ENCODE measurements at places on chromosomes 3 and 15.

DNA sequence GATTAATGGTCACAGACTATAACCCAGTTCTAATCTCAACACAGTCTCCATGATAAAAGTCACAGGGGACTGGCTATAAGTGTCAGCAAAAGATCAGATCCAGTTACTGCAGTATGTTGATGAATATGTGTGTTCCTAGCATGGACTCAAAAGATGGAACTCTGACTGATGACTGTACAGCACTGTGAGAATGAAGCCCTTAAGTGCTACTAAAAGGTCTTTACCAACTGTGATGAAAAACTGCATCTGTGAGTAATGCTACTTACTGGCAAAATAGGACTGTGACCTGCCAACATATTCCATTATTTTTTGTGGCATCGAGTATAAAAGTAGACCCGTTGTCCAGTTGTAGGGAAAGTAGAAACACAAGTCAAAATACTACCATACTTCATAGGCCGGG is 284.2 kb downstream of the ROBO2 start:
- no peak for DNase-seq

DNA sequence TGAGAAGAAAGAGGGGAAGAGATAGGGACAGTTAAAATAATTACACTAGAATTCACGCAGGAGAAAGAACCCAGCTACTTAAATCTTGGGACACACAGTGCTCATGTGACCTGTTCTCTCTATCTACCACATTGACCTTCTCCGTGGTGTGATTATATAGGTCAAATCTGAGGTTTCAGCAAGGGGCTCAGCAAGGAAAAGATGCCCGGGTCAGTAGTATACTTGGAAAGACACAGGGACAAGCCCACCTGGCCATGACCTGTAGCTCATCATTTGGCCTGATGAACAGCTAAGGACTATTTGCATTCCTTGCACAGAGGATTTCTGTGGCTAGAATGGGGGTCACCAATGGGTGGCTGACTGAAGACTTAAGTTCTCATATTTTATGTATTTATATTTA is 71.9 kb downstream of the SSR3 start:
- no peak for DNase-seq

GRCh38 chr3:99250272-99250671 is 348.8 kb upstream of the DCBLD2 start:
- no peak for DNase-seq

GRCh38 chr3:10322352-10322710 is 1.4 kb upstream of the SEC13 start:
- no peak for DNase-seq

- DNase-seq, result no peak
Observed at GRCh38 chr3:178540184-178540583, 3.9 kb downstream of the KCNMB2 start.

DNA sequence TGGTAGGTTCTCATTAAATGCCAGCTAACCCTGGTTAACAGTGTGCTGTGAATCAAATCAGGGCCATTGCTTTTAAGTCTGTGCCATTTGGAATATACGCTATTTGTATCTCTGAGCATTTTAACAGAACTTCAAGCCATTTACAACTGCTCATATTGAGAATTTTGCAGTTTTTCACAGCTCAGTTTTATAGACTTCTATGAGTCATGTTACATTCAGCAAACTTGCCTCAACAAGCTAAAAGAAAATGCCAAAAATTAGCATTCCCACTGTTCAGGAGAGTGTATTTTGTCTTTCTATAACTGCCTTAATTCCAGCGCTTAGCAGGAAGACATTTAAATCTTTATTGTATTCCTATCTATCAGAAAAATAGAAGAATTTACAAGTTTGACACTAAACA is 196.4 kb downstream of the GBE1 start:
- no peak for DNase-seq

- no peak for DNase-seq
Observed at GRCh38 chr3:109926376-109926775, 589.0 kb upstream of the DPPA4 start.

DNA sequence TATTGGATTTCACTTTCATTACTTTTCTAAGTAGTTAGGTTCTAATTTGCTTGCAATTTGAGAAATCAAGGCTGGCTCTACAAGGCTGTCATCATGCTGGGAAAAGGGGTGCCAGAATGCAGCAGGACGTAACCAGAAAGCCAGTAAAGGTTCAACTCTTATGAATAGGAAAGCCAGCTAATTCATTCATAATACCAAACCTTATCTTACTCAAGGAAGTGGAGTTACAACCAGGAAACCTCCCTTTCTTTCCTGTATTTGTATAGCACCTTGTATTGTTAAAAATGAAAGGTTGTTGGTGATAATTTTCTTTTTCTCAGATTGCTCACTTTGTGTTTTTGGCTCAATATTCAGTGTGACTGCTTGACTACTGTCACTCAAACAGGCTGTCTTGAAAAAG is 109.4 kb downstream of the FILIP1L start:
- DNase-seq, result no peak

DNA sequence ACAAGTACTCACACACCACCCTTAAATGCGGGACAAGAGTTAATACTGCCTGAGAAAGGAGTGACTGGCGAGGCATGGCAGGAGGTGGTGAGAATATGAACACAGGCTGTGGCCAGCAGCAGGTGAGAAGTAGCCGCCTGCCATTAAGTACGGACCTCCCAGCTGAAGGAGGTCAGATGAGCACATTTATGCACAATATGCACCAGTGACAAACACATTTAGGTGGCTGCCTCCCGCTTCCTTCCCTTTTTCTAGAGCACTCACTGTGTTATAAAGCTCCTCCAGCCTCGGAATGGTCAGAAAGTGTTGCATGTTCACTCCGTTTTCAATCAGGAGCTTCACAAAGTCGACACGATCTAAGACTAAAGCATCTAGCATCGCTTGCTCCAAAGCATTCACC is 52.4 kb downstream of the TRPM1 start:
- no peak for DNase-seq

DNA sequence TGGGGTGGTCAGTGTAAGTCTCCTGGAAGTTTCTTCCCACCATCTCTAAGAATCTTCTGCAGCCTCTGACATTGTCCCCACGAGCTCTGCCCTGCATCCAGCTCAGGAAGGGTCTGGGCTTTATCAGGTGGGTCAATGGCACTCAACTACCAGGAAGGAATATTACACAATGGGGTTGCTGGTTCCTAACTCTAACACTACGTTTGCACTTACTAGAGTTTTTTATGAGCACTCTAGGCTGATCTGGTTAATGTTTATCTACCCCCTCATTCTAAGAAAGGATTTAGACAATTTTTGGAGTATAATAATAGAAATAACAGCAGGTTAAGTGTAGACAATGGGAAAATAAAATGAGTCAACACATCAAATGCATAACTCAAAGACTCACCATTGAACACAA is 411.1 kb upstream of the RGMA start:
- no peak for DNase-seq

- no peak for DNase-seq
Observed at GRCh38 chr15:96306321-96306720, 24.2 kb upstream of the NR2F2 start.

GRCh38 chr3:113885050-113885449 is 46.5 kb downstream of the GRAMD1C start:
- DNase-seq, result no peak

DNA sequence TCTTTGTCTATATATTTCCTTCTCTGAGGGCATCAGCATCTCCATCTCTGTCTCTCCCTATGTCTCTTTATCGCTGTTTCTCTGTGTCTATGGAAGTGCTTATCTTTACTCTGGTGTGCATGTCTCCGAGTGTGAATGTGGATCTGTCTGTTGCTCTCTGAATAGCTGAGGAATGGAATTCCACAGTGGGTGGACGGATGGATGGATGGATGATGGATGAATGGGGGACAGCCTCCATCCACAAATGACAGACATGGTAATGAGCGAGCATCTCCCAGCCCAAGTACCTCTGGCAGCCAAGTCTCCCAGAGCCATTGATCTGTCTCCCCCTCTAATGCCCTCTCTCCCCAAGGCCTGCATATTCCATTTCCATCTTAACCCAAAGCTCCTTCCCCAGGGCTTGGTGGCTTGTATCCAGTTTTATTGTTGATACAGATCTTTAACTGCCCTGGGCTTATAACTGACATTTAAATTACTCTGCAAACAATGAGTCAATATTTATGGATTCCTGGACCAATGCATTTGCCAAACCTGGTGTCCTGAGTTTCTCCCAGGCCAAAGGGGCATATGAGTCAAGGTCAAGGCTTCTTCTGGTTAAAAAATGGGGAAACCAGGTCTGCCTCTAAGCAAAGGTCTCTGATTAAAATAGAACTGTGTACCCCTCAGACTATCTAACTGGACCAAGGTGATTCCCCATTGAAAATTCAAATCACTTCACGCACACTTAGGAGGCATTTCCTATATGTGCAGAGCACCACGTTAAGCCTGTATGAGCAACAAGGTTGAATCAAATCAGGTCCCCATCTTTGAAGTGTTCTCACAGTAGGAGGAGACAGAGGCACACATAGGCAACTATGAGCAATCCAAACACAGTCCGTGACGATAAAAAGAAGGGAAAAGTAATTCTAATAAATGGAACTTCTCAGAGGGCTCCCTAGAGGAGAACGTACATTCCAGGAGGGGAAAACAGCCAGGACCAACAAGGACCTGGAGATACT is 109.9 kb downstream of the TLE3 start:
- DNase-seq, result no peak

DNA sequence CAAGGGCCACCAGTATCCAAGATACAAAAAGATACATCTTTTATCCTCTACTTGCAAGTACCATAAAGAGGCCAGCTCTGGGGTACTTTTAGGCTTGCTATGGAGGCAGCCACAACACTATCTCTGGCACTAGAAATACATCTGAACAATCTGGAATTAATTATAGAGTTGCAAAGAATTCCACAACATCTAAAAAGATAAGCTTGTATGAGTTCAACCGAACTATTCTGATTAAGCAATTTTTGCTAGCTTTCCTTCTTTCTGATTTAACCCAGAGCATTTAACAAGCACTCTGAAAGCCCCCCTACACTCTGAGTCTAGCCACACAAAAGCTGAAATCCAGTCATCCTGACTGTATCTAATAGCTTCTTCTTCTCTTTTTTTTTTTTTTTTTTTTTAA is 95.4 kb downstream of the FRMD5 start:
- DNase-seq, result no peak

- DNase-seq, result no peak
Observed at GRCh38 chr3:179666436-179667035, 13.7 kb downstream of the USP13 start.

GRCh38 chr15:91885714-91886270 is 32.3 kb downstream of the SLCO3A1 start:
- no peak for DNase-seq

- no peak for DNase-seq
Observed at GRCh38 chr3:195708626-195709481, 11.9 kb upstream of the MUC20 start.

DNA sequence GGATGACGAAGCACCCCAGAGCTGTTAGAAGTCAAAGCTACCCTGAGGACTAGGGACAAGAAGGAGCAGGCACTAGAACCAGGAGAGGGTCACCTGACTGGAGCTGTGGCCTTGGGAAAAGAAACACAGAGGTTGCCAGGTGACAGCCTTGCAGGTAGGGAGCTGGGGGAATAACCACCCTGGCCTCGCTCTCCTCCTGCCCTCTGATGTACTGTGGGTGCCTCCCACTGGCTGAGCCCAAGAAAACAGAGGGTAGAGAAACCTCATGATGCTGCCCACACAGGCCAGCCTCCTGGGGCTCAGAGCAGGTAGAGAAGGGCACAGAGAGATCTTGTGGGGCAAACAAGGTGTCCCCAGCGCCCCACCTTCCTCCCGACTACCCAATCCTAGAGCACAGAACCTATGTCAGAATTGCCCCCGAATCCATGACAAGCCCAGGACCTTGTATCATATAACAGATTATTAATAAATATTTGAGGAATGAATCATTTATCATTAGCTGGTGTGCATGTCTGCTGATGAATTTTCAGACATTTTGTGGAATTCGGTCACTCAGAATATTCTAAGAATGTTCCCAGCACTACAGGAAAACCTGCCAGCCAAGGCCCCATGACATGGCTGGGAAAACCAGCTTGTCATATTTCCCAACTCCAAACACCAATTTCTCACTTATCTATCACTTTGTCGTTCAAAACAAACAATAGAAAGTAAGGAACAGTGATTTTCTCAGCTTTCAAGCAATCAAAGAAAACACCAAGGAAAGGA is 59.8 kb upstream of the MEX3B start:
- DNase-seq, result no peak

GRCh38 chr3:122612696-122613095 is 35.2 kb downstream of the PARP15 start:
- DNase-seq, result no peak

DNA sequence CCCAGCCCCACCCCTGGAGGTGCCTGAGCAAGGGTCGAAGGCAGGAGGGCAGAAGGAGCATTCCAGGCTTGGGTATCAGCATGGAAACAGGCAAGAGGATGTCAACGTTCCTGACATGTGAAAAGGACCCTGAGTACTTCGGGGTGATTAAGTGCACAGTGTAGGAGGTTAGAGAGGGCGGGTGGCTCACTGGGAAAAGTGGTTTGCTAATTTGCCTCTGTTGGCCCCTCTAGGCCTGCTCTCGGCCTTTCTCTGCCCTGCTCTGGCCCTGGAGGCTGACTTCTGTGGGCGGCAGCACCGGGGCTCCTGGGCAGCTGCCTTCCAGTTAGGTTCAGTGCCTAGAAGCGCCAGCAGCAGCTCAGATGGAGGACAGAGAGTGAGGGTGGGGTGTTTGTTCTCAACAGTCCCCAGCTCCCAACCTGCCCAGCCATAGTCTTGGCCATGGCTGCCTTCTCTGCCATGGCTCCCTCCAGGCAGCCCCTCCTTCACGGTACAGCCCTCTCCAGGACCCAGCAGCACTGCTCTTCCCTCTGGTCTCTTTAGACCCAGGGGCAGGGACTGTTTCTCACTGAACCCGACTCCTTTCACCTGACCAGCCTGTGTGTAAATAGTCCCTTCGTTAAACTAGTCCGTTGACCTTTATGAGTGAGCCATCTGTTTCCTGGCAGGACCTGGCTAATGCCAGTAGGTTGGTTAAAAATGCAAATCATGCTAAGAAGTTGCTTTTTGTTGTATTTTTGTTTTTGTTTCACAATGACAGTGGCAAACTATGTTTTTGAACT is 107.1 kb upstream of the TPM1 start:
- no peak for DNase-seq

- no peak for DNase-seq
Observed at GRCh38 chr3:164326714-164327113, 751.6 kb downstream of the SI start.

DNA sequence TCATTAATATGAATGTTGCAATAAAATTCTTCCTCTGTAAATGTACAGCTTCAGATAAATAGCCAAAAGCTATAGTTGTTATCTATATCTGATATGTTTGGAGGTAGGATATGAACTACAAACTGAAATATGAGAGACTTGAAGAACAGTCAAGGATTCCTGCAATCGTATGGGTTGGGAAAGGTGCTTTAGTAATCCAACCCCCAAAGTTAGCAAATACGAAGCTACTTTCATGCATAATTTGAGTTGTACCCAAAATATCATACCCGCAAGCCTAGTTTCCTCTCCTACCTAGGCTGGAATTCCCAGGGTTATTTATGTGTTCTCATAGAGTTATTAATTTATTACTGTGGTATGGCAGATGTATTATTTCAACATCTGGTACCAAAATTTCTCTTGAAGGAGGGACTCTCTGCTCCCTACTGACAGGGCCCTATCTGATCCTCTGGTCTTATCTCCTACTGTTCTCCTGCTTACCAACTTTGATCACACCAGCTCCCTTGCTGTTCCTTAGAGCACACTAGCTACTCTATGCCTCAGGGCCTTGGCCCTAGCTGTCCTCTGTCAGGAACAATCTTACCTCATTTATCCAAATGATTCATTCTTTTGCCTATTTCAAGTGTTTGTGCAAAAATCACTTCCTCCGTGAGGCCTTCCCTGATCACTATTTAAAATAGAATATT is 140.4 kb upstream of the CCDC54 start:
- DNase-seq, result no peak
